ENCODE measurements at places on chromosomes 2 and 18.

- DNase-seq: no peak
These were observed 5.2 kb downstream of the PNKD start for GRCh38 chr2:218275371-218276072.

GRCh38 chr2:196592911-196593881 is 46.3 kb upstream of the CCDC150 start:
- no peak for DNase-seq

GRCh38 chr2:37671816-37672103 is 318 bp upstream of the CDC42EP3 start:
- no peak for DNase-seq

- no peak for DNase-seq
These were observed 19.6 kb upstream of the EPAS1 start for GRCh38 chr2:46277431-46278190.

- peak; percentile 34 for DNase-seq
These were observed 33.5 kb downstream of the CRIM1 start for GRCh38 chr2:36389091-36389564.

DNA sequence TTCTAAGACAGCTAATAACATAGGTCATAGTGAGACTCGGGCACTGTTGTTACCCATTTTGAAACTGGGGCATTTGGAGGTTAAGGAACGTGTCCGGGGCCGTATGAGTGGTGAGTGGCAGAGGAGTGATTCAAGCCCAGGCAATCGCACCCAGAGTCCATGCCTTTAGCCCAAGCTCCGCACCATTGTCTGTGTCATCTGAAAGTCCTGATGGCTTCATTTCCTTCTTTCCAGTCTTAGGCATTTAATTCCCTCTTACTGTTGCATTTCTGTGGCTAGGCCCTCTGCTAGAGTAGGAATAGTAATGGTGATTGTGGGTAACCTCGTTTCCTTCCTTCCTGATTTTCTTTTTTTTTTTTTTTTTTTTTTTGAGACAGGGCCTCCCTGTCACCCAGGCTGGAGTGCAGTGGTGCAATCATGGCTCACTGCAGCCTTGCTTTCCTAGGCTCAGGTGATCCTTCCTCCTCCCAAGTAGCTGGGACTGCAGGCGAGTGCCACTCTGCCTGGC is 49.8 kb upstream of the ASB1 start:
- no peak for DNase-seq

DNA sequence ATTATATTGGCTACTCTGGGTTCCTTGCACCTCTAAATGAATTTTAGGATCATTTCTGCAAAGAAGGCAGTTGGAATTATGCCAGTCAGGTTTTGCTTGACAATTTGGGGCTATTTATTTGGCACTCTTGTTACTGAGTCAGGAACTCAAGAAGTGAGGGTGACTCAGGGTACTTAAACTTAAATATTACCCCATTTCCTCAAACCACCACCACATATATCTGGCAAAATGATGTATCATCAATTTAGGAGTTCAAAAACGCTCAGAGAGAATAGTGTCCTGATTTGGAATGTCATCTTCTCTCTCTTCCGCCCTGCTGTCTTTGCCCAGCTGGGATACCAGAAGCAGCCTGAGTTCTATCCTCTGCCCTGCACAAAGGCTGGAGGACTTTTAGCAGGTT is 2.4 kb upstream of the THNSL2 start:
- no peak for DNase-seq

- no peak for DNase-seq
These were observed 124.5 kb upstream of the CCDC150 start for GRCh38 chr2:196515051-196515450.

GRCh38 chr18:58808349-58808748 is 56.3 kb upstream of the ZNF532 start:
- DNase-seq: no peak

- DNase-seq: no peak
These were observed 85.2 kb downstream of the RBMS1 start for GRCh38 chr2:160408173-160408958.

GRCh38 chr18:30925795-30926194 is 116.7 kb downstream of the DSC3 start:
- no peak for DNase-seq

GRCh38 chr2:143524119-143524553 is 394.9 kb downstream of the ARHGAP15 start:
- no peak for DNase-seq

GRCh38 chr2:215845839-215846586 is 167.3 kb downstream of the MREG start:
- DNase-seq: no peak

Data from foreskin melanocyte (primary cell).